Brain pericyte (primary cell): ENCODE measurements at places on chromosomes 16 and 17.

- no peak for DNase-seq
These were observed 11.7 kb downstream of the ARL2BP start for GRCh38 chr16:57256601-57257395.

GRCh38 chr17:44775838-44776621, 17.2 kb downstream of the ADAM11 start:
- DNase-seq: no peak

DNA sequence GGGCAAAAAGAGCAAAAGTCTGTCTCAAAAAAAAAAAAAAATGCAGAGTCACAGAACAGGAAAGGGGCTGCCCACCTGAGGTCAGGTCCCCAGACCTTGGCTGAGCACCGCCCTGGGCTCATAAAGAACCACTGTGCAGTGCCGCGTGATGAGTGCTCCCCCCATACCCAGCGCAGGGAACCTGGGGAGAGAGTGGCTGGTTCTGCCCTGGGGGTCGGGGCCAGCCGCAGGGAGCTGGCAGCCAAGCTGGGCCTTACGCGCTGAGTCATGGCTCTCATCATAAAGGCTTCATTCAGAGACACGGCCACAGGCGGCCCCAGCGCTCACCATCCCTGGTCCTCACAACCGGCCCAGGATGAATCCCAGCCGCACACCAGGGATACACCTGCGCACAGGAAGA, 80.7 kb downstream of the RAB11FIP4 start:
- DNase-seq: no peak

DNA sequence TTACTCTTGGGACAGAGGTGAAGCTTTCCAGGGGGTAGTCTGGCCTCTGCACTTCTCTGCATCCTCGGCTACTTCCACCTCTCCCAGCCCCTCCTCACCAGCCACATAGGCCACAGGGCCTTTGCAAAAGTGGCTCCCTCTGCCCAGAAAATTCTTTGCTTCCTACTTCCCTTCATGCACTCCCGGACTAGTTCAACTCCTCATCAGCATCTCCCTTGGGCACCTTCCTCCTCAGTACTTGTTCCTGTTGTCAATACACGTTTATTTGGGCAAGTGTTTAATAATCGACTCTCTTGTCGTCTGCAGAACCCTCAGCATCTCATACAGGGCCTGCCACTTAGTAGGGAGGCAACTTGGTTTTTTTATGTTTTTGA, 23.1 kb upstream of the USP7 start:
- no peak for DNase-seq

- DNase-seq: no peak
These were observed 63.3 kb downstream of the USP32 start for GRCh38 chr17:60328679-60329078.

GRCh38 chr17:75783069-75783783, 1.4 kb upstream of the UNK start:
- DNase-seq: no peak

DNA sequence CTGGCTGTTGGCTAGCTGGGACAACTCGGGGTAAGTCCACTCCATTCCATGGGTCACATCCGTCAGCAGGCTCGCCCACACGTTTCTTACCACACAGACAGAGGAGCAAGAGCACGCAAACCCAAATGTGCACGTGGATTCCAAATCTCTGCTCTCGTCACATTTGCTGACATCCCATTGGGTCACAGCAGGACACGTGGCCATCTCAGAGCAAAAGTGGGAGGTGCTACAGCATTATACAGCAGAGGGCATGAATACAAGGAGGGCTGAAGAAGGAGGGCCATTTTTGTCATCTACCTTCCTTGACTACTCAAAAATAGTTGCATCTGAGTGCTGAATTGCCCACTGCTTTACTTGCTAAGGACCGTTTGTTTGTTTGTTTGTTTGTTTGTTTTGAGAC, 84.7 kb downstream of the RBBP6 start:
- DNase-seq: no peak

DNA sequence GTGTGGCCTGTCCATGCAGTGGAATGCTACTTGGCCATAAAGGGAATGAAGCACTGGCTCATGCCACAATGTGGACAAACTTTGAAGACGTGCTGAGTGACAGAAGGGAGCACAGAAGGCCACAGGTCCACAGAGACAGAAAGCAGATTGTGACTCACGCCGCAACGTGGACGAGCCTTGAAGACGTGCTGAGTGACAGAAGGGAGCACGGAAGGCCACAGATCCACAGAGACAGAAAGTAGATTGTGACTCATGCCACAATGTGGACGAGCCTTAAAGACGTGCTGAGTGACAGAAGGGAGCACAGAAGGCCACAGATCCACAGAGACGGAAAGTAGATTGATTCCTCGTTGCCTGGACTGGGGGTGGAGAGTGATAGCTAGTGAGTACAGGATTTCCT, 19.2 kb downstream of the ZC3H18 start:
- DNase-seq: no peak

DNA sequence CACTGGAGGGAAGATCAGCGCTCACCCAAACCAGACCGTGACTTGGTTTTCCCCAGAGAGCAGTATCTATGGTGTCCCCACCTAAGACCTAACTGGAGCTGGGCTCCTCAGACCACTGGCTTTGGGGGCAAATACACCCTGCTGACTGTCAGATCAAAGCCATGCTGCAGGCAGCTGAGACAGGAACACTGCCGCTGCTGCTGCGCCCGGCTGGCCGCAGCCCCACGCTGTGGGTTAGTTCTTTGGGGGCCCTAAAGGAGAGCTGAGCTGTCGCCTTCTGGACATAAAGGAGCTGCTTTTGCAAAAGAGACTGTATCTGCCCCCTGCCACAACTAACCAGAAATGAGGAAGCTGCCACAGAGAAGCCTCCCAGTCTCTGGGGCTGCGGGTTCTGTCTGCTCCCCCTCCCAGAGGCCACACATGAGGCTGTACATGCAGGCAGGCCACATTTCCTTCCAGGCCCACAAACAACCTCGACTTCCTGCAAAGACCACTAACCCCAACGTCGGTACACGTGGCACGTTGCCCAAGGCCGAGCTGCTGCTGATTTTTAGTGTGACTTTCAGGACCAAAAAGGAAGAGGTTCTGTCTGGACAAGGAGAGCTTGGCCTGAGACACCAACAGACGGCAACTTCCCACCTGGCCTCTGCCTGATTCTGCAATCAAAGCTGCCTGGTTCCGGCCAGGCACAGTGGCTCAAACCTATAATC, 18.2 kb upstream of the ABR start:
- DNase-seq: no peak

DNA sequence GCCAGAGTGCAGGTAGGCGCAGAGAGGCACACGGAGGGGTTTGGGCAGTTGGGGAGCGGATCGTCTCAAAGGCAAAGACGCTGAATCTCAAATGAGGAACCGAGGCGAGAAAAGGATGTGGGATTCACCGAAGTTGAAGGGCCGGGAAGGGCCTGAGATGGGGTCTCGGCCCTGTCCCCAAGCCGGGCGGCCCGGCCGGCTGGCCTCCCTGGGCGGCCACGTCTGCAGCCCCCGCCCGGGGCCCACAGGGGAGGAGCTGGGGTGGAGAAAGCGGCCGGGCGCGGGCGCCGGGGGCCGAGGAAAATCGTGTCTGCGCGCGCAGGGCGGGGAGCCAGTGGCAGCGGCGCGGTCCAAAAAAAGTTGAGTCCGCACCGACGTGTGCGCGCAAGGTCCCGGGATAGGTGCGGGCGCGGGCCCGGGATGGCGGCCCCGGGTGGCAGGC, 458 bp downstream of the SLC12A4 start:
- DNase-seq: no peak

DNA sequence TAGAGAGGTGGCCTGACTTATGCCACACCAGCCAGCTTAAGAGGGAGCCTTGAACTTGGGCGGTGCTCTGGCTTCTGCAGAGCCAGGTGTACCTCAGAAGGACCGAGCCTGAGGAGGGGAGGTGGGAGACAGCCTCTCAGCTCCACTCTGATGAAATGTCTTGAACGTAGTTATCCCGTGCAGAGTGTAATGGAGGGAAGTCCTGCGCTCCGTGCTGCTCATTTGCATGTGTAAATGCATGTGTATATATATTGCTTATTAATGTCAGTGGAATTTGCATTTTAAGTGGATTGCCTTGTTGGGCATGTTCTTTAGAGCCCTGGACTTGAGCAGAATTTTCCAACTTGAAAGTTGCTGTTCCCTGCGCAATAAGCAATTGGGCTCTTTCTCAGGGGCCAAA, 264.9 kb upstream of the SDK2 start:
- no peak for DNase-seq

DNA sequence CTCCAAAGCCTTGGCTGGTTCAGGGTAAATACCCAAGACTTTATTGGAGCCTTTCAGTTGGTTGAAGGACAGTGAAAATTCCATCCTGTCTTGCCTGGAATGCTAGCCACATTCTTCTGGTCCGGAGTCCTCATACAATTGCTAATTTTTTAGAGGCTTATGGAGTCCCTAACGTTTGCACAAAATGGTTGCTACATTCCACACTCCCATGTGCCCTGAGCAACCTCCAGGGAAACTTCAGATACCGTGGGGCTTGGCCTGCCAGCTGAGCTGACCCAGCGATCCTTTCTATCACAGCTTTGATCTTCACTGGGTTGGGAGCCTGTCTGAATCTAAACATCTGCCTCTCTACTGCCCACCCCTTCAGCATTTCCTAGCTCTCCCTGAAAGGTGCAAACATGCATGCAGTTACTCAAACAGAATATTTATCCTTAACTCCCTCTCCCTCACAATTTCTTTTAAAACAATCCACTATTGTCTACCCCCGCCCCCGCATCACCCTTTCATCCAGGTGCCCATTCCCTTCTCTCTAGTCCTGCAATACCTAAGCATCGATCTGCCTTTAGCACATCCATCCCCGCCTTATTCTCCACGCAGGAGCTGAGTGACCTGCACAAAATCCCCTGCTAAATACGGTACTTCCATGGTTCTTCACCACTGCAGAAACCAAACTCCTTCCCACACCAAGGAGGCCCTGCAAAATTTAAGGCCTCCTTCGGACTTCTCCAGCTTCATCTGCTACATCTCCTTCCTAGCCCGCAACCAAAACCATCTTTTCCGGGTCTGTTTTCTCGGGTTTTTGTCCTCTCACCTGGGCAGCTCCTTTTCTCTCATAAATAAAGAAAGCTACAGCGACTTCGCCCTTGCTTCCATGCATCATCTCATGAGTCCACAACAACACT, 810 bp upstream of the GAN start:
- DNase-seq: no peak

GRCh38 chr16:88298181-88298832, 84.5 kb upstream of the ZNF469 start:
- DNase-seq: no peak

GRCh38 chr16:20878682-20879147, 21.4 kb downstream of the DCUN1D3 start:
- no peak for DNase-seq

GRCh38 chr16:66474750-66475199, 47.7 kb downstream of the BEAN1 start:
- no peak for DNase-seq

DNA sequence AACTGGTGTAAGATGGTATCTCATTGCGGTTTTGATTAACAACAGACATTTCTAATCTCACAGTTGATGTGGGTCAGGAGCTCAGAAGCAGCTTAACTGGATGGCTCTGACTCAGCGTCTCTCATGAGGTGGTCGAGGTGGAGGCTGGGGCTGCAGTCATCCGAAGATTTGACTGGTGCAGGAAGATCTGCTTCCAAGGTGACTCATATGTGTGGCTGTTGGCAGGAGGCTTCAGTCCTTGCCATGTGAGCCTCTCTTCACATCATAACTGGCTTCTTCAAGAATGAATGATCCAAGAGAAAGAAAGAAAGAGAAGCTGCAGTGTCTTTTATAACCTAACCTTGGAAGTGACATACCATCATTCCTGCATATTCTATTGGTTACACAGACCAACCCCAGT, 376.1 kb downstream of the SEC14L1 start:
- DNase-seq: no peak

DNA sequence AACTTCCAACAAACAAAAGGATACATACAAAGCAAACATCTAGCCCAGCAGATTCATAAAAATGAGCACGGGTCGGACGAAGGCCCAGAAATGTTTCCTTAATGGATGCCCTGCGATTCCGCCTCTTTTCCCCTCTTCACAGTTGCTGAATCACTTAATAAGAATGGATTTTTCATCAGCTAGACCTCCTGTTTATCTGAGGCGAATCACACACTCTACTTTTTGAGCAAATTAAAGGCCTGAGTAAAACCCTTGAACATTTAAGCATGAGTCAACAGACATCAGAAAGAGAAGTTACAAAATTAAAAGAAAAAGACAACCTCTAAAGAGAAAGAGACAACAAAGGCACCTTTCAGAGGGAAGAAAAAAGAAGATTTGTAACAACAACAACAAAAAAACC, 44.7 kb downstream of the HS3ST3A1 start:
- DNase-seq: no peak

DNA sequence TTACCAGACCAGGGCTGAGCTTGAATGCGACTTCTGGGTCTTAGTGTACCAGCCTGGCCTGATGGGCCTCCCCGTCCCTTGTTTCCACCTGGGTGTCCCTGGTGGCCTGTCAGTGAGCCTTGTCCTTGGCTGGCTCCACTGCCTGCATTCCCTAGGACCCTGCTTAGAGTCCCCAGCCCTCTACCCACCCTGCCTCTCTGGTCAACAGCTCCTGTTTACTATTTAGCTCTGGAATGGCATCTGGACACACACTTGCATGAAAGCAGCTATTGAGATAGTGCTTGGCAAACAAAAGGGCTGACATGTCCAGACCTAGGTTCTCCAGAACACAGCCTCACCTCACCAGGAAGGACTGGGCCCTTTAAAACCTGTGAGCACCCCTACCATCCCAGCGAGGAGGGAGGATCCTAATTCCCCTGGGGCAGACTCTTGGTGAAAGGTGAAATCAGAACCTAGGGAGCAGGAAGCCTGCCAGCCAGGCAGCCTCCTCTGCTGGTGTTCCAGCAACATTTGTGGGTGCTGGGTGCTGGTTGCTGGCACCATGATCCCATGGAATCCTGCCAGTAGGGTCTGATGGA, 38.8 kb downstream of the RAI1 start:
- DNase-seq: no peak

GRCh38 chr16:84105301-84105815, 11.4 kb downstream of the MBTPS1 start:
- DNase-seq: no peak

DNA sequence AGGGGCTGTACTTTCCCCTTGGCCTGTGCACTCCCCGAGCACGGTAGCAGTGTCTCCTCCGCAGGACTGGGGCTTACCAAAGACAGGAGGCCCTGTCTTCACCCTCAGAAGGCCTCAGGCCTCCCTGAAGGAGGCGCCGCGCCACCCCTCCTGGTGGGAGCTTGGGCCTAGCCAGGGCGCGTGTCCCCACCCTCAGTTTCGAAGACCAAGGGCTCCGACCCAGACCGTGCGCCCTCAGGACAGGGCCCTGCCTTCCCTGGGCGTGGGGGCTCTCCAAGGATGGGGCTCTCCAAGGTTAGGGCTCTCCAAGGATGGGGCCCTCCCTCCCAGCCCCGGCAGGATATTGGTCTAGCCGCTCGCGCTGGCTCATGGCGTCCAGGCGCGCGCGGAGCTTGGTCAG, 11.8 kb downstream of the PLCD3 start:
- DNase-seq: no peak

GRCh38 chr17:46163316-46163715, 29.9 kb downstream of the KANSL1 start:
- no peak for DNase-seq
